Effector memory CD8-positive, alpha-beta T cell (primary cell): ENCODE measurements at places on chromosomes 7 and 10.

DNA sequence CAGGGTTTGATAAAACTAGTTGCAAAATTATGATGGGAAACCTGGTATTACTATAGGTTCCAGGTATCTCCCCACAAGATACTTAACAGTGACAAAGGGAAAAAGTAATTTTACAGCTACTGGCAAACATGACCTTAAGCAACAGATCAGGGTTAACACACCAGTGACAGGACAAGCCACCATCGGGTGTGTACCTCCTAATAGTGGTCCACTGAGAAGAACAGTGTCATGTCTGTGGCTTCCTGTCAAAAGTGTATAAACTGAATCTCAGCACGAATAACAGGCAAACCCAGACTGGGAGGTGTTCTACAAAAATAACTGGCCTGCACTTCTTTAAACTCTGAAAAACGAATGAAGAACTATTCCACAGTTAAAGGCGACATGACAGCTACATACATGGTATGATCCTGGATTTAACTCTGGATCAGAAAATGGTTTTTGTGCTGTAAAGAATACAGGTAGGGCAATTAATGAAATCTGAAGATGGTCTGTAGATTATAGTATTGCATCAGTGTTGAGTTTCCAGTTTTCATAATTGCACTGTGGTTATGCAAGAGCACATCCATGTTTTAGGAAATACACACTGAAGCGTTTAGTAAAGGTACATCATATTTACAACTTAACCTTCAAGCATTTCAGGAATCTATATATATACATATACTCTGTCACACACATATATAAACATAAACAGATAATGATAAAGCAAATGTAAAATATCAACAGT, 32.0 kb upstream of the ARMS2 start:
- peak; percentile 30 for DNase-seq

DNA sequence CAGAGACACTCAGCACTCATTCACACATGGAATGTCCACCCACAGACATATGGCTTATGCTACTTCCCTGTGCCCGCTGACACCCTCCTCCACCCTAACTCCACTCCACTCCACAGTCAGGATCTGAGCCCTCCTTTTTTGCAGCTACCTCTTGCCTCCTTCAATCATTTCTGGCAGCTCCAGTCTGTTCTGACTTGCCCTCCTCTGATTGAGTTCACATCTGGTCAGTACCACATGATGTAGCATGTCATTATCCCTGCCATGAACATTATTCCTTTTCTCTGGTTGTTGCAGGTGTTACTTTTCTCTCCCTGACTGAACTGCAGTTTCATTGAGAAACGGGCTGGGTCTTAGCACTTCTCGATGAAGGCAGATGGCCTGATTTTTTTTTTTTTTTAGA, 130.1 kb upstream of the EGR2 start:
- DNase-seq: no peak

DNA sequence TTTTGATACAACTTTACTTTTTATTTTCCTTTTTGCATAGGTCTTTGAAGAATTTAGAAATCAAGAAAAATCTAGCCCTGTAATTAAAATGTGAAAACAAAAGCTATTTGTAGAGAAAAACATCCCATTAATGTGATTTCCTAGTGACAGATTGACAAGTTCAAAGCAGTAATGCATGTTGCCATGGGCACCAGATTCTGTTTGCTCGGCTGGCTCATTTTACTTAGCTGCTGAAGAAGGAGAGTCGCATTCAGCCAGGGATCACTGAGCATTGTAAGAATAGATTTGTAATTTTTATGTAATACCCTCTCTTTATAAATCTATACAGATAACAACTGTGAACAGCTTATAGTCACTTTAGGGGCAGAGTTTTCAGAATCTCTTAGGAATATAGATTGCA, 28.5 kb downstream of the DNAJB9 start:
- no peak for DNase-seq

GRCh38 chr7:68857571-68857970, 740.7 kb upstream of the AUTS2 start:
- no peak for DNase-seq

- no peak for DNase-seq
Measured at GRCh38 chr7:64509583-64509982, 53.3 kb downstream of the ZNF680 start.

GRCh38 chr10:102758240-102758932, 14.6 kb downstream of the WBP1L start:
- no peak for DNase-seq

- DNase-seq: no peak
Measured at GRCh38 chr7:68376131-68376661, 1222.1 kb upstream of the AUTS2 start.

DNA sequence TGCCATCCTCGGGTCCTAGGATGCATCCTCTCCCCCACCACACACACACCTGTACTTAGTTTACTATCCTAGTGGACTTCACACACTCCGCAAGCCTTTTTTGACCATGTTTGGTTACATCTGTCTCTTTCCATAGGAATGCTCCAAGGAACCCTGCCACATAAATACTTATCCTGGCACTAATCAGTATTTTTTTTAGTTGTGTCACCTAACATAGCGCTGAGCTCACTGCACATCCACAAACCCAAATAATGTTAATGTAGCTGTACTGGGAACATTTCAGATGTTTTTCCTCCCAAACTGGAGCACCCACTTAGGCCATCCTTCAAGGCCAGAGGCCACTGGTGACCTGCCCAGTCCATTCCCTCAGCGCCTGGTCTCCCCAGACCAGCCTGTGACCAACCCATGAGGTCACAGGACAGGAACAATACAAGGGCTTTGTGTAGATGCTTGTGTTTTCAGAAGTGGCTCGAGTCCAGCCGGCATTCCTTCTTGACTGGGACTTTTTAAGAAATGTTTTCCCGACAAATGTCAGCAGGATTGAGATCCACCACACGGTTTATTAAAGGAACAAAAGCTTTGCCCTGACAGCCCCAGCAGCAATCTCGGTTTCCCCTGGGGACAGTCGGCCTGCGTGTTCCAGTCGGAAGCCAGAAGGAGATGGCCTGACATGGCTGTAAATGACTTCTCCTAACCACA, 181.4 kb downstream of the JCAD start:
- no peak for DNase-seq

DNA sequence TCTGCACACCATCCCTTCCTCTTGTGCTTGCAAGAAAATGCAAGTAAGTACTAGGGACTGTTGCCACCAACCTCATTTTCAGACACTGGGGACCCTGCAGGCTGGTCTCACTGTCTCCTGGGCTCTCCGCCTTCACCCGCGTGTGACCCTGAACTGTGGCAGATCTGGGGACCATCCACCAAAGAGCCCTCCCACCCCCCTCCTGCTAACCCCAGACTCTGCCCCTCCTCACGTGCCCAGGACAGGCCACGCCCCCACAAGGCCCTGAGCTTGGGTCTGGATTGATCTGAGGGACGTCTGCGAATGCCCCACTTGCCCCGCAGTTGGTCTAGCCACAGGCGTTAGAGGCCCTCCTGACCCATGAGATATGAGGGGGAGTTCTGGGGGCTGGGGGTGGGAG, 8.1 kb downstream of the CNPY1 start:
- DNase-seq: no peak

- DNase-seq: no peak
Measured at GRCh38 chr10:113382691-113383090, 170.2 kb upstream of the HABP2 start.

DNA sequence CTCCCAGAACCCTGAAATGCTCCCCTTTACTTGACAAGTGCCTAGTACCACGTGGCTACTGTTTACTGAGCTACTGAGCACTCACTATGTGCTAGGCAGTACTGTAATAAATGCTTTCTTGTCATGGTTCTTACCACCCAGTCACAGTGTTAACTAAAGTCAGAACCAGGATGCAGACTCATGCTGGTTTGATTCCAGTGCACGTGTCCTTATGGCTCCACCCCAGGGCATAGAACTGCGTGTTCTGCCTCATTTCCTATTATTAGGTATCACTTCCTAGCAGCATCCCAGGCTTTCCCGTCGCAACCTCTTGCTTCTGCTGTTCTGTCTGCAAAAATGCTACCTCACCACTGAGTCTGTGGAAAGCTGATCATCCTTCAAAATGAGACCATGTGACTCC, 71.7 kb upstream of the DOCK1 start:
- no peak for DNase-seq

DNA sequence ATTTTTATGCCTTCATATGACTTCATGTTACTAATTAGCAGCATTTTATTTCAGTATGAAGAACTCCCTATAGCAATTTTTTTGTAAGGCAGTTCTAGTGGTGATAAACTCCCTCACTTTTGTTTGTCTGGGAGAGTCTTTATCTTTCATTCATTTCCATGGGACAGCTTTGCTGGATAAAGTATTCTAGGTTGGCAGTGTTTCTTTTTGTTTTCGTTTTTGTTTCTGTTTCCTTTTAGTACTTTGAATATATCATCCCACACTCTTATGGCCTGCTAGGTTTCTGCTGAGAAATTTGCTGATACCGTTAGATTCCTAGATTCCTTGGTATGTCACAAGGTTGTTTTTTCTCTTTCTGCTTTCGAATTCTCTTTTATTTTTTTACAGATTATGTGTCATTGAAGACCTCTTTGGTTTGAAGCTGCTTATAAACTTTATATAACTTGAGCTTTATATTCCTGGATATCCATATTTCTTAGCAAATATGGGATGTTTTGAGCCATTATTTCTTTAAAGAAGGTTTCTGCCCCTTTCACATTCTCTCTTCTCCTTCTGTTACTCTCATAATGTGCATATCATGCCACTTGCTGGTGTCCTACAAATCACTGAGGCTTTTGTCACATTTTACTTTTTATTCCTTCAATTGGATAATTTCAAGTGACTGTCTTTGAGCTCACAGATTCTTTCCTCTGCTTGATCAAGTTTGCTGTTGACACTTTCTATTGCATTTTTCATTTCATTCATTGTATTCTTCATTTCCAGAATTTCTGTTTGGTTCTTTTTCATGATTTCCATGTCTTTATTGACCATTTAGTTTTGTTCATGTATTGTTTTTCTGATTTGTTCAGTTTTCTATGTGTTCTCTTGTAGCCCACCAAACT, 28.9 kb upstream of the AHR start:
- no peak for DNase-seq

DNA sequence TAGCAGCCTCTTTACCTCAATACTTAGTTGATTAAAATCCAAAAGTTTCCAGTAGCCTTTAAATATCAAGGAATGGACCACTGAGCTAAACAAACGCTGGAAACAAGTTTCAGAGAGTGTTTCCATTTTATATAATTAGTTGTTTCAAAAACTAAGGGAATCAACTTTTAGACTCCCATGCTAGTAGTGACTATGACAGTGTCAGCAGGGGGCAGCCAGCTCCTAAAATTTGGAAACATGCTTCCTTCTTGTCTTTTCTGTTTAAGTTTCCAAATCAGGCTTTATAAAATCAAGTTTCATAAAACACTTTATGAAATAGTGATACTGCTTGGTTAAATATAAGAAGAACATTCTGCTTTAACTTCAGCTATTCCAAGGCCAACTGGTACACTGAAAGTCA, 138.2 kb upstream of the TMEM229A start:
- DNase-seq: no peak

DNA sequence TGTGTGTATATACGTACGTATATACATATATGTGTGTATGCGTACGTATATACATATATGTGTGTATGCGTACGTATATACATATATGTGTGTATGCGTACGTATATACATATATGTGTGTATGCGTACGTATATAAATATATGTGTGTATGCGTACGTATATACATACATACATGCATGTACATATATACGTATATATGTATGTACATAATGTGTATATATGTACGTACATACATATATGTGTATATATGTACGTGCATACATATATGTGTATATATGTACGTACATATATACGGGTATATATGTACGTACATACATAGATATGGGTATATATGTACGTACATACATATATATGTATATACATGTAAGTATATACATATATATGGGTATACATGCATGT, 332.1 kb downstream of the CRPPA start:
- no peak for DNase-seq
